ENCODE measurements at places on chromosomes 7 and 10.

- H3K27ac ChIP-seq: no peak overlapping the region
- H3K27me3 ChIP-seq: peaks cover 7% of the 10 kb centered on the region
- H3K4me1 ChIP-seq: no peaks in the 10 kb centered on the region
Observed at GRCh38 chr10:10530313-10530712, 487.4 kb upstream of the CELF2 start.

DNA sequence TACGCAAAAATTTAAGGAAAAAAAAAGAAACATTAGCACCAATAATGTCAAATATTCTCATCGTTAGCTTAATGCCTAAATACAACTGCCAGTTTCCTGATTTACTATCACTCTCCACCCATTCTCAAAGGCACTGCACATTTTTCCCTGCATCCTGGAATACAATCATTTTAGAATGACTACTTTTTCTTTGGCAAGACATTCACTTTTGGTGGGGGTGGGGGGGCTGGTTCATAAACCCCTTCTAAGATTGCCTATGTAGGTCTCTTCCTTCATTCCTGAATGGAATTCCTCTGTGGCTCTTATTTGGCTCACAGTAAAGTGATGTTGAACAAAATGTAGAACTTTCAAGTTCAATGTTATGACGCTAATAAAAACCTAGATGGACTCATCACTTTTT lies 74.3 kb downstream of the RNLS start:
- DNase-seq: no peak
- H3K4me1 ChIP-seq: no peaks in the 10 kb centered on the region
- no peaks in the 10 kb centered on the region for H3K36me3 ChIP-seq
- H3K27me3 ChIP-seq: no peaks in the 10 kb centered on the region
- H3K4me3 ChIP-seq: no peak overlapping the region

GRCh38 chr7:129394982-129395914 lies 39.0 kb upstream of the STRIP2 start:
- no peak for DNase-seq
- H3K4me1 ChIP-seq: no peaks in the 10 kb centered on the region
- peaks cover 16% of the 10 kb centered on the region for H3K36me3 ChIP-seq
- H3K27ac ChIP-seq: no peak overlapping the region

GRCh38 chr10:64463406-64463805 lies 942.2 kb downstream of the REEP3 start:
- H3K4me3 ChIP-seq: no peak overlapping the region
- no peak overlapping the region for H3K27ac ChIP-seq
- H3K36me3 ChIP-seq: peaks cover 10% of the 10 kb centered on the region

DNA sequence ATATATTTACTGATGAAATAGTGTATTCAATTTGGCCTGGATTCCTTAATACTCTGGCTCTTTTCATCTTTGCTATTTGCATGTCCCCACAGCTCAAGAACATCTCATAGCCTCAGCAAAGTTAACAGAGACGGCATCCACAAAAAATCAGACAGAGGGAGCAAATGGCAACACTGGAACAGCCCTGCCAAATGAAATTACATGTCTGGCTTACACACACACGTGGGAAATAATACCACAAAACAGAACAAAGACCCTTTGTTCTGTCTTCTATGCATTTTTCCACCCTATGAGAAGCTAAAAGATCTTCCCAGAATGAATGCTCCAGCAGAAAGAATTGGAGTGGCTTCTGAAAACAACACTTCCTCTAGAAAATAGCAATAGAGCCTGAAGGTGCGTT lies 139.5 kb downstream of the ALOX5 start:
- no peak overlapping the region for H3K27ac ChIP-seq
- H3K4me1 ChIP-seq: peaks cover 14% of the 10 kb centered on the region
- peaks cover 18% of the 10 kb centered on the region for H3K36me3 ChIP-seq
- no peaks in the 10 kb centered on the region for H3K27me3 ChIP-seq
- DNase-seq: no peak
- H3K4me3 ChIP-seq: no peak overlapping the region

- H3K4me1 ChIP-seq: peaks cover 8% of the 10 kb centered on the region
- H3K4me3 ChIP-seq: no peak overlapping the region
- no peak overlapping the region for H3K27ac ChIP-seq
- no peak for DNase-seq
- no peaks in the 10 kb centered on the region for H3K36me3 ChIP-seq
- H3K27me3 ChIP-seq: peaks cover 23% of the 10 kb centered on the region
Observed at GRCh38 chr10:6013413-6014192, 36.3 kb upstream of the IL15RA start.

GRCh38 chr10:131027256-131027655 lies 284.3 kb downstream of the TCERG1L start:
- H3K4me3 ChIP-seq: no peak overlapping the region
- H3K27me3 ChIP-seq: peaks cover 7% of the 10 kb centered on the region
- H3K4me1 ChIP-seq: no peaks in the 10 kb centered on the region
- H3K27ac ChIP-seq: no peak overlapping the region
- H3K36me3 ChIP-seq: no peaks in the 10 kb centered on the region
- no peak for DNase-seq

DNA sequence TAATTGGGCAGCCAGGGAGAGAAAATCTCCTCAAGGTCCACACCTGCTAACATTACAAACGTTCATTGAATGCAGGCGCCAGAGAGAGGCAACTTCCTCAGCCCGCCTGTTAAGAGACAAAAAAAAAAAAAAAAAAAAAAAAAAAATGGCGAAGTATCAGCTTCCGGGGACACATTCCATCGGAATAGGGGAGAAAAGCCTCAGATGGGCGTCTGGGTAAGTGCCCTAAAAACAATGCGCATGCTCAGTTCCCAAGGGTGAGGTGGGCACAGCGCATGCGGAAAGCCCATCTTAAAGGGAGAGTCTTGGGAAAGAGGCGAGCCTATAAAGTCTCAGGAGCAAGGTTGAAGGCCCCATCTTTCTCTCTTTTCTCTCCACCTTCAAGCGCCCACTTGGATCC lies 1139.7 kb upstream of the CELF2 start:
- H3K4me1 ChIP-seq: no peaks in the 10 kb centered on the region
- no peak overlapping the region for H3K27ac ChIP-seq
- no peaks in the 10 kb centered on the region for H3K27me3 ChIP-seq
- DNase-seq: no peak
- no peaks in the 10 kb centered on the region for H3K36me3 ChIP-seq

DNA sequence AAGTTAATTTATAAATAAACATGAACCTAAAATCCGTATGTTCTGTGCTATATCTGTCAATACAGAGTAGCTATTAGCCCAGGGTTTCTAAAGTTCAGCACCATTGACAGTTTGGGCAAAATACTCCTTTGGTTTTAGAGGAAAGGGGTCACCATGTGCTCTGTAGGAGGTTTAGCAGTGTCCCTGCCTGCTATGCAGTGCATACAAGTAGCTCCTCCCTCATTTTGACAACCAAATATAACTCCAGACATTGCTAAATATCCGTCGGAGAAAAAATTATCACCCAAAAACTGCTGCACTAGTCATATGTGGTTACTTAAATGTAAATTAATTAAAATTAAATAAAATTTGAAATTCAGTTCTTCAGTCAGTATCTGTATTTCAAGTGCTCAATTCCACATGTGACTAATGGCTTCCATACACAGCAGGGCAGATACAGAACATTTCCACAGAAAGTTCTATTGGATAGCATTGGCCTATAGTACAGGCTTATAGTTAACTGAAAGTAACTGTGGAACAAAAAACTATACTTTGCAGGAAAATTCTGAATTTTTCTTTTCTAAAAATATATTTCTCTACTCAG lies 6.4 kb downstream of the UPF2 start:
- DNase-seq: no peak
- peaks cover 15% of the 10 kb centered on the region for H3K4me1 ChIP-seq
- no peak overlapping the region for H3K4me3 ChIP-seq
- H3K27me3 ChIP-seq: no peaks in the 10 kb centered on the region
- no peak overlapping the region for H3K27ac ChIP-seq

GRCh38 chr7:129553899-129554461 lies 51.6 kb downstream of the SMKR1 start:
- no peak for DNase-seq
- H3K27ac ChIP-seq: no peak overlapping the region
- H3K4me3 ChIP-seq: no peak overlapping the region
- no peaks in the 10 kb centered on the region for H3K36me3 ChIP-seq

GRCh38 chr7:152871005-152871677 lies 111.6 kb downstream of the ACTR3B start:
- H3K4me3 ChIP-seq: no peak overlapping the region

- H3K4me1 ChIP-seq: peaks cover 77% of the 10 kb centered on the region
- peaks cover 14% of the 10 kb centered on the region for H3K36me3 ChIP-seq
- H3K27me3 ChIP-seq: no peaks in the 10 kb centered on the region
- H3K27ac ChIP-seq: no peak overlapping the region
- no peak for DNase-seq
Observed at GRCh38 chr7:139772115-139772514, 5.7 kb downstream of the HIPK2 start.

DNA sequence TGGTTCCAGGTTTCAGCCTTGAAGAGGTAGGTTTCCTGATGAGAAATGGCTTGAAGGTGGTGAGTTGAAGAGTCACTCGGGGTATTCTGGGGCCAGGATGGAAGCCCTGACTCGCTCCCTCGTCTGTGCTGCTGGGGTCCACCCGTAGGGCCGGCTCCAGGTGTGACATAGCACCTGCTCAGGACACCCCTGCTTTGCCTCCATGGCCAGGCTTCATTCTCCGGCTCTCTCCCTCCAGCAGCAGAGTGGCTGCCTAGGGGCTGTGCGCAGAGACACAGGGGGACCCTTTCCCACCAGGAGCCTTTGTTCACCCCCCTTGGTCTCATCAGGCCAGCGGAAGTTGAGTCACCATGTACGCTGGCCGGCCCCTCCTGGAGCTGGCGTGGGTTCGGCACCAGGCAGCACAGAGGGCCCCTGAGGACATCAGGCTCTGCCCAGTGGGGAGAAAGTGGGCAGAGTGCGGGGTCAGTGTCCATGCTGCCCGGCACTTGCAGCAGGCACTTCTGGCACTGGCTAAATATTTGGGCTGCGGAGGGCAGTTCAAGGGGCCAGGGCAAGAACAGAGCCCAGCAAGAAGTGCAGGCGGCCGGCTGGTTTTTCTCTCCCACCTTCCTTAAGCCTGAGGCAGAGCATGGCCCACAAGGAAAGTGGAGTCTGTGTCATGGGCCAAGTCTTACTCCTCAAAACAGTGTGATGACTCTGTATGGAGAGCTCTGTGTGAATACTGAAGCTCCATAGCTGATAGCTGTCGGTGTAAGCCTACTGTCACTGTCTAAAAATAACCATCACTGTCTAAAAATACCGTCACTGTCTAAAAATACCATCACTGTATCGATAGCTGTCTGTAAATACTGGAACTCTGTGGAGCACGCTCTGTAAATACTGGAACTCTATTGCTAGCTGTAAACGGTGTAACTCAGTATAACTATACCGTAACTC lies 3.7 kb upstream of the PRKAR1B start:
- DNase-seq: no peak
- peaks cover 23% of the 10 kb centered on the region for H3K36me3 ChIP-seq
- H3K4me1 ChIP-seq: peaks cover 24% of the 10 kb centered on the region
- no peaks in the 10 kb centered on the region for H3K27me3 ChIP-seq
- peak overlapping the region; percentile 17 for H3K27ac ChIP-seq

DNA sequence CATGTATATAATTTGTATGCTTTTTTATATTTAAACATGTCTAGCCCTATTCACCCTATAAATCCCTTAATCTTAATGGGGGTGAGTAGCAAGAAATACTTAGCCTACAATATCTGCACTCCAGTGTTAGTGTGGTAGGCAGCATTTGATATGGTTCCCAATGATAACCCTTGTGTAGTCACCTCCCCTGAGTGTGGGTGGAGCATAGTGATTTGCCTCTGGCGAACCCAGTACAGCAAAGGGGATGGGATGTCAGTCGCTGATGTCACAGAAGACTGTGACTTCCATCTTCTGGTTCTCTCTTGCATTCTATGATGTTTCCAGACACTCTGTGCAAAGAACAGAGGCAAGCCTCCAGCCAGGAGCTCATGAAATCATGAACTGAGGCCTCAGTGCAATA lies 211.2 kb downstream of the CRPPA start:
- H3K36me3 ChIP-seq: no peaks in the 10 kb centered on the region
- H3K27me3 ChIP-seq: no peaks in the 10 kb centered on the region
- H3K4me1 ChIP-seq: no peaks in the 10 kb centered on the region
- DNase-seq: no peak
- H3K4me3 ChIP-seq: no peak overlapping the region
- no peak overlapping the region for H3K27ac ChIP-seq

DNA sequence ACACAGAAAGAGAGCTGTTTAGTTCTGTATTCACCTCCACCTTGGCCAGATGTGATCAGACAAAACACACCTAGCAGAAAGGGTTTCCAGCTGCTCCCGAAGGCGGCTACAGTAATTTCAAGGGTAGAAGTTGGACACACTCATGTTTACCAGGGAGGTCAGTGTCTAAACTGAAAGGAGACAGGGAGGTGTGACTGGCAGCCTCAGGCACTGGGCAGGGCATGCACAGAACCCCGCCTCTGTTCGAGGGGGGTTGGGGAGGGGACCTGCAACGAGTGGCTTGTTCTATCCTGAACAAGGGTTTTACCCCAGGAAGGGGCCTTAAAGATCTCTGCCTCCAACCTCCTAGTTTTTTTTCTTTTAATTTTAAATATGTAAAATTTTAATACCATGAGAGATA lies 49.6 kb downstream of the BPGM start:
- no peaks in the 10 kb centered on the region for H3K27me3 ChIP-seq
- DNase-seq: no peak
- no peak overlapping the region for H3K27ac ChIP-seq
- H3K36me3 ChIP-seq: no peaks in the 10 kb centered on the region
- H3K4me1 ChIP-seq: peaks cover 16% of the 10 kb centered on the region
- H3K4me3 ChIP-seq: no peak overlapping the region

GRCh38 chr7:85630904-85631600 lies 444.2 kb upstream of the SEMA3D start:
- H3K27ac ChIP-seq: peak overlapping the region; percentile 48
- no peaks in the 10 kb centered on the region for H3K36me3 ChIP-seq
- peaks cover 8% of the 10 kb centered on the region for H3K4me1 ChIP-seq
- no peak for DNase-seq
- no peaks in the 10 kb centered on the region for H3K27me3 ChIP-seq

GRCh38 chr7:143393267-143394041 lies 12.3 kb downstream of the ZYX start:
- DNase-seq: no peak
- H3K36me3 ChIP-seq: peaks cover 24% of the 10 kb centered on the region
- H3K4me3 ChIP-seq: no peak overlapping the region
- H3K4me1 ChIP-seq: peaks cover 22% of the 10 kb centered on the region

DNA sequence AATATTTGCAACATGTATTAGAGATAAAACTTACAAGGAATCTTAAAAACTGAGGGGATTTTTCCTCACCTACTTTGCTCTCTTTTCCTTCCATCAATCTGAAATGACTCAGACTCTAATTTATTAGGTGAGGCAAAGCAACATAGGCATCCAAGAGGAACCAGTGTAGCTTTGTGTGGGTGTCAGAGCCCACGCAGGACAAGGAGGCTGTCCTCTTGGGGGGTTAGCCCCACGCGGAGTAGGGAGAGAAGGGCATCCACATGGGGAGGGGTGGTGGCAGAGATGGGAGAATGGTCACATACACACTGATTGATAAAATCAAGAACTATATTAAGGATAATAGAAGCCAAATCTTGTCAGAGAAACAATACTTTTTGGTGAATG lies 33.8 kb upstream of the ARMS2 start:
- no peak overlapping the region for H3K4me3 ChIP-seq
- peak overlapping the region; percentile 36 for H3K27ac ChIP-seq
- DNase-seq: no peak

- no peak overlapping the region for H3K27ac ChIP-seq
- H3K36me3 ChIP-seq: no peaks in the 10 kb centered on the region
- peaks cover 5% of the 10 kb centered on the region for H3K4me1 ChIP-seq
- no peak overlapping the region for H3K4me3 ChIP-seq
- peaks cover 21% of the 10 kb centered on the region for H3K27me3 ChIP-seq
- no peak for DNase-seq
Observed at GRCh38 chr10:122277526-122278136, 6.5 kb downstream of the BTBD16 start.

GRCh38 chr7:12481722-12482121 lies 78.1 kb upstream of the VWDE start:
- no peaks in the 10 kb centered on the region for H3K36me3 ChIP-seq
- no peaks in the 10 kb centered on the region for H3K4me1 ChIP-seq
- no peak for DNase-seq

Measured in nephron progenitor cell (in vitro differentiated cells).